Stimulated activated CD8-positive, alpha-beta memory T cell treated with anti-CD3 and anti-CD28 coated beads, Interleukin-7, amount 100 ng/mL, for 1 hour (primary cell): ENCODE measurements at places on chromosomes 3 and 15.

GRCh38 chr15:32669896-32670611 is 28.5 kb downstream of the SCG5 start:
- DNase-seq = no peak

DNA sequence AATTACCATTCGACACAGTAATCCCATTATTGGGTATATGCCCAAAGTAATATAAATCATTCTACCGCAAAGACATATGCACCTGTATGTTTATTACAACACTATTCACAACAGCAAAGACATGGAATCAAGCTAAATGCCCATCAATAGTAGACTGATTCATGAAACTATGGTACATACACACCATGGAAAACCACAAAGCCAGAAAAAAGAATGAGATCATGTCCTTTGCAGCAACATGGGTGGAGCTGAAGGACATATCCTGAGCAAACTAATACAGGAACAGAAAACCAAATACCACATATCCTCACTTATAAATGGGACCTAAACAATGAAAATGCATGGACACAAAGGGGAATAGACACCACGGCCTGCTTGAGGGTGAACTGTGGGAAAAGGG is 11.1 kb upstream of the MCF2L2 start:
- no peak for DNase-seq

DNA sequence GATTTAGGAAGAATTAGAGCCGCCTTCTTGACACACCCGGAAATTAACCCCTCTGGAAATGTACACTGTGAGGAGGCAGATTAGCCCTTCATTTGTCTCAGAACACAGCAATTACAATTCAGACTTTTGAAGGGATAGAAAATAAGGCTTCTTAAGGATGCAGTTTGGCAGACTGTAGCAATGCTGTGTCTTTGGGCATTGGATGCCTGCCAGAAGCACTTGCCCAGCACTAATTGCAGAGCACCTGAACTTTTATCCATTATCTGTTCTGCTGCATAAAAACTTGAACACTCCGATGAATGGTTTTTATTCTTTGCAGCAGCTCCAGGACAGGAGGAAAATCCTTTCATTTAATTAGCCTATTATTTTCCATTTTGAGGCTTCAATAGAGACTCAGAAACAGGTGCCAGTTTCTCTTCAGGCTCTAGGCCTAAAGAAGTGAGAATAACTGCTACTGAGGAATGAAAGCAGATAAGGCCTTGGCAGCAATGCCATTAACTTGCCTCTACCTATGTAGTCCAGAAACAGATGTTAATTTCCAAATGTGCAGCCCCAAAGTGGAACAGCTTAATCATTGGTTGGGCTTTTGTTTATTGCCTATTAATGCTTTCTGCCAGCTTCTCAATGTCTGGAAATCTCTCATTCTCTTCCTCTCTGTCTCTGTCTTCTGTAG is 418.5 kb downstream of the NSUN3 start:
- no peak for DNase-seq

GRCh38 chr3:114447950-114448479 is 154.2 kb downstream of the TIGIT start:
- no peak for DNase-seq

- no peak for DNase-seq
These were observed 55.2 kb upstream of the HEG1 start for GRCh38 chr3:125110876-125111480.

DNA sequence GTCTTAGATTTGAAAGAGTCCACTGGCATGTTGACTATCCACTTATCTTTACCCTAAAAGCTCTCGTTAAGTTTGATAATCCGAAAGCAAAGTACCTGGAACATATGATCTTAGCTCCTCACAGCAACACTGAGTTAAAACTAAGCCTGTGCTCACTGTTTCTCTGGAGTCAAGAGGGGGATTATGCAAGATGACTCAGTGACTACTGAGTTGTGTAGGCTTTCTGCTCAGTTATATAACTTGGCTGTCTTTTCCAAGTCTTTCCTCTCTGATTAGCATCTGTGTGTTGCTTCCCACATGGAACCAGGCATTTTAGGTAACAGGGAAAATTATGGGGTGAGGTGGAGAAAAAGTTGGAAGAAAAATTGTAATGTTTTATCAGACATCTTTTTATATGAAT is 31.2 kb upstream of the MYO5C start:
- DNase-seq = no peak

DNA sequence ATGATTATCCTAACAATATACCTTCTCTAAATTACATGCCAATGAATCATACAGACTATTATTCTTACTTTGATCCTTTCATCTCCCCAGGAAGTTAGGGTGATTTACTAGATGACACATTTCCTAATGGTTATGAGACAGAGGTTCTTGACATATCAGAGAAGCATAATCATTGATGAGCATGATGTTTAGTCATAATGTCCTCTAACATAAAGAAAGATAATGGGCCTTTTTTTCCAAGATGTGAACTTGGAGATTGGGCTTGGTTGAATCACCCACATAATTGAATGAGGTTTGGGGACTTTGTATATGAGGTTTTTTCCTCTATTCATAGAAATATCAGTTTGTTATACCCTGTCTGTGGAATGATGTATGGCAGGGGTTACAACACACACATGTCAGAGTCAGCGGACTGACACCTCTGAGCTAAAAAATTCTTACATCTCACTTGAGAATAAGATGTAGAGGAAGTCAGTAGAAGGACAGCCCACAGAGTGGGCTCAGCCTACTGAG is 69.7 kb upstream of the DCBLD2 start:
- DNase-seq = no peak

DNA sequence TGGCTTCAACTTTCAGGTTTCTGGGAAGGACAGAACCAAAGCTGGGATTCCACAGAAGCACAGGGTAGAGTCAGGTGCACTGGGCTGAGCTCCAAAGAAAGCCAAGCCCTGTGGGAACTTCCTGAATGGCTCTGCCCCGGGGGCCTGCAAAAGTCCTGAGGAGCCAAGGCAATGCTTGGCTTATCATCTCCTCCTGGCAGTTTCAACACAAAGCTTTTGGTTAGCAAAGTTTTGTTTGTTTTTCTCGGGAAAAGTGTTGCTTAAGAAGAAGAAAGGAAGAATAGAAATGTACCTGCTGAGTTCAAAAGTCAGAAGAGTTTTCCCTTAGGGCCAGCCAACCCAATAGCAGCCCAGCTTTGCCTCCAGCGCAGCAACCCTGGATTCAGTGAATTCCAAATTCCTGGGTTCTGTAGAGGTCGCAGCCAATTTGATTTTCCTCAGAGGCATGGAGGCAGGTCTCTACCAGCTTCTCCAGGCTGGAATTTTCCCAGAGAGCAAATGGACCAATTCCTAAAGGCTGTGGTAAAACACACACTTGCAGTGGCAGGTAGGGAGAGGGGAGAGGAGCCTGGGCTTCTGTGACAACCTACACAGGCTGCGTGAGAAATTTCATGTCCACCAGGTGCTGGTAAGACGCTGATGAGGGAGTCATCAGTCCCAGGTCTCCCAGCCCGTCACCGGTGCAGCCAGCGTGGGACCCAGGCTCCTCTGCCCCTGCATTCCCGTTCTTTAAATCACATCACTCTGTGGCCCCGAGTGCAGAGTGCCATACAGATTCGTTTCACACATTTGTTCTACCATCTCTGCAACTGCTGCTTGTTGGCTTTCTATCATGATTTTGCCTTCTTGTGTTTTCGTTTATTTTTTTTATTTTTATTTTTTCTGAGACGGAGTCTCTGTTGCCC is 54.3 kb upstream of the SNRPA1 start:
- no peak for DNase-seq

GRCh38 chr15:101390060-101390459 is 95.0 kb upstream of the SNRPA1 start:
- DNase-seq = no peak

DNA sequence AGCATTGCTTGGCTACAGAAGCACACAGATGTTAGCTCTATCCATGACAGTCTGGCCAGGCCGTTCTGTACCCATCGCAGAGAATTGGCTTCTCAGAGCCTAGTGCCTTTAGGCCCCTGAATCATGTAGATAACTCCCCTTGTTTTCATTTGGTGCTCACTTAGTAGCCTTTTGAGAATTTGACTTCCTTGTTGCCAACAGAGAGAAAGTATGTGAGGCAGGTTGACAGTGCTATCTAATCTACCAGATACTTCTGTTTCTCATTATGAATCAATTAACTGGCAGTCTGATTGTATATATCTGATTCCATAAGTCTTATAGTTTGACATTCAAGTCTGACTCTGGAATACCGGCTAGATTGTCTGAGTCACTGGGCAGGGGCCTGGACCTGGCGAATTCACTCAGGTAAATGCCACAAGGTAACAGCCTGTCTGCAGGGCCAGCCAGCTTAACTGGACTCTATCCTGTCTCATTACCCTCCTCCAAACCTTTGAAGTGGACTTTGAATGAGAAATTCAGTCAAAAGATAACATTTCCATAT is 160.2 kb downstream of the GHSR start:
- DNase-seq = no peak

- DNase-seq = no peak
These were observed 2.3 kb downstream of the ITPR1 start for GRCh38 chr3:4495294-4496086.

DNA sequence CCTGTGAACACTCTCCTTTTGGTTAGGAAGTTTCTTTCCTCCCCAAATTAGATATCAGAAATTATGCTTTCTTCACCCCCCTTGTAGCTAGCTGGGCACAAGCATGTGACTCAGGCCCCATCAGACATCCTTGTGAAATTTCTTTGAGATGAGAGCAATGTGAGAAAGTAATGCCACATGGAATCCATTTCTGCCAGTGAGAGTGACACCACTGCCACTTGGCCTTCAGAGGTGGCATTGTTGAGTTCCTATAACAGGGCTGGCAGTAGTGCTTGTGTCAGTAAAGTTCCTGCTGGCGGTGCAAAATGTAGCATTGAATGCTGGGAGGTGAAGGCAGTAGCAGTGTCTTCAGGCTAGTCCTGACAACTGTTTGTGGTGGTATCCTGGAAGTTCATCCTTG is 80.7 kb upstream of the ZNF280D start:
- DNase-seq = no peak

GRCh38 chr3:169552533-169552932 is 111.0 kb downstream of the MECOM start:
- DNase-seq = no peak

DNA sequence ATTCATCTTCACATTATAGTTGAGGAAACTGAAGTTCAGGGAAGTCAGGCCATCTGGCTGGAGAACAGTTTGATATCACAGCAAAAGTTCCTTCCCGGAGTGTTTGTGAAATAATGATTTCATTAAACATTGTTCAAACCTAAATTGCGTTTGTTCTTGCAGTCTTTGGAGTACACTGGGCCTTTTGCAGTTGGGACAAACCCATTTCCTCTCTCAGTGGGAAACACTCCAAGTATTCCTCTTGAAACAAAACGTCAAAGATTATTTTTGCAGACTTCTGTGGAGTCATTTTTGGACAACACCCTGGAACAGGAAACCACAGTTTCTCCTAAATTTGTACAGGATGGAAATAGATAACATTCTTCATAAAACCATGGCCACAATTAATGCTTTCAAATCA is 287.5 kb downstream of the PTPRG start:
- DNase-seq = no peak

DNA sequence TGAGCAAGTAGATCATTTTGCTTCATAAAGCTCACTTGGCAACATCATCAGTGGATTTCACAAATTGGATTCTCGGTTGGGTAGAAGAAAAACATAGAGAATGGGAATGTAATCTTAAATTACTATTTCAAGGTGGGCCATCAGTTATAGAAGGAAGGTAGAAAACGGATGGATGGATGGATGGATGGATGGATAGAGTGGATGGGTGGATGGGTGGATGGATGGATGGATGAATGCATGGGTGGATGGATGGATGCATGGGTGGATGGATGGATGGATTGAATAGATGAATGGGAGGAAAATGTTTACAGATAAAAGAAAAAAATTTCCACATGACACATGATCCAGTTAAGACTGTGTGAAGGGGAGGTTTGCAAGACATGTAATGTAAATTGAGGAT is 159.7 kb downstream of the MEX3B start:
- no peak for DNase-seq

DNA sequence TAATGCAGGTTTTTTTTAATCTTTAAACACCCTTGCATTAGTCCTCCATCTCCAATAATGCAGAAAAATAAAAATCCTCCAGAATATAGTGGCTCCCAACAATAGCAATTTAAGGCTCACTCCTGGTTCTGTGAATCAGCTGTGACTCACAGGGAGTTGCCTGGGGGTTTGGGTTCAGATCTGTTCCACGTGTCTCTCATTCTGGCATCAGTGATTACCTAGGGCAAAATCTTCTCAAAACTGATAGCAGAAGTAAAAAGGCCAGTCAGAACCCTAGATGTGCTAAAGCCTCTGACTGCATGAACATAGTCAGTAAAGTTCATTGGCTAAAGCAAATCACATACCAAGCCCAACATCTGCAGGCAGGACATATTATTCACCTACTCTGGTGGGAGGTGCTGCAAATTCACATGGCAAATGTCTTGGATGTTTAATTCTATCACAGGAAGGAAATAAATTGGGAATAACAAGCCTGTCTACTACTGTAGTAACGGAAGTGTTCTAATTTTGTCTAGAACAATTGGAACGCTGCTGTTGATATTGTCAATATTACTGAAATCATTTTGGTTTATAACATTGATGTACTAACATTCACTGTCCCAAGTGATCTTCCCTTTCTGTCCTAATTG is 364.1 kb upstream of the CNTN4 start:
- DNase-seq = no peak

DNA sequence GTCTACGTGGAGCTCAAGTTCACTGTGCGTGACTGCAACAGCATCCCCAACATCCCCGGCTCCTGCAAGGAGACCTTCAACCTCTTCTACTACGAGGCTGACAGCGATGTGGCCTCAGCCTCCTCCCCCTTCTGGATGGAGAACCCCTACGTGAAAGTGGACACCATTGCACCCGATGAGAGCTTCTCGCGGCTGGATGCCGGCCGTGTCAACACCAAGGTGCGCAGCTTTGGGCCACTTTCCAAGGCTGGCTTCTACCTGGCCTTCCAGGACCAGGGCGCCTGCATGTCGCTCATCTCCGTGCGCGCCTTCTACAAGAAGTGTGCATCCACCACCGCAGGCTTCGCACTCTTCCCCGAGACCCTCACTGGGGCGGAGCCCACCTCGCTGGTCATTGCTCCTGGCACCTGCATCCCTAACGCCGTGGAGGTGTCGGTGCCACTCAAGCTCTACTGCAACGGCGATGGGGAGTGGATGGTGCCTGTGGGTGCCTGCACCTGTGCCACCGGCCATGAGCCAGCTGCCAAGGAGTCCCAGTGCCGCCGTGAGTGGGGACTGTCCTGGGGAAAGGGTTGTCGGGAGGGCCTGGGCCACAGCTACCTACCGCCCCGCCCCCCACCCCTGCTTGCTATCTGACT is 11.2 kb downstream of the EPHB3 start:
- DNase-seq = no peak

DNA sequence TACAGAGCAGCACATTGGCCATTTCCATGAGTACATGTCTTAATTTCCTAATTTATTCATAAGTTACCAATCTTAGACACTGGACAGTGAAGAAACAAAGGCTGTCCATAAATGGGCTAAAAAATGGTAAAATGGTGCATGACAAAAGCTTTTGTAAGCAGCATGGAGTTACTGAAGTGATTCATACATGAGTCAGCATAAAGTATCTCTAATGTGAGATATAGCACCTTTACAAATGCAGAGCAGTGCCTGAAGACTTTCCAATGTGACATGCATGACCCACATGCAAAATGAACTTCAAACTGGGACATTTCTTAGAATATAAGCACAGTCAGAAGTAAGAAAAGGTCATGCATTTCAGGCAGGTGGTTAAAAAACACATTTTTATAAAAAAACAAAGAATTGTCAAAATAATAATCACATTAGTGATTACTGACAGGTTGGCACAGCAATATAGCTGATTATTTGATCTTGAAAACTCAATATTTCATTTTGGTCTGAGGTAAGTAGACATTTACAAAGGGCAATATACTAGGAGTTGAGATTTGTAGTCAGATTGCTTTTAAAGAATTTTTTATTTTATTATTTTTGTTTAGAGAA is 299.3 kb downstream of the PLCL2 start:
- no peak for DNase-seq
